Airway epithelial cell (primary cell): ENCODE measurements at places on chromosomes 16 and 17. TPM values are rescaled to one million over a fixed set of nuclear protein-coding genes. Genes with fewer than 3 reads are reported as not detected.

The NOS2 gene
- total RNA-seq = not detected in 2 replicates

The NPIPB13 gene
- 0.21 TPM in 1 of 2 replicates, not detected in the other for total RNA-seq

The KIF2B gene
- total RNA-seq = not detected in 2 replicates

The NSF gene
- 10.9 and 16.2 TPM in 2 replicates for total RNA-seq

The RTN4RL1 gene
- total RNA-seq = 3.1 and 4.5 TPM in 2 replicates

The KRT25 gene
- total RNA-seq = not detected in 2 replicates

The ADAD2 gene
- not detected in 2 replicates for total RNA-seq

The CHD9 gene
- total RNA-seq = 18.5 and 23.7 TPM in 2 replicates
